Activated CD4-positive, alpha-beta T cell treated with anti-CD3 and anti-CD28 coated beads for 36 hours (primary cell): ENCODE measurements at places on chromosomes 5 and 9. TPM values are rescaled to one million over a fixed set of nuclear protein-coding genes. Genes with fewer than 3 reads are reported as not detected.

- DNase-seq, result no peak
Observed at GRCh38 chr5:1212881-1213280, 11.5 kb downstream of the SLC6A19 start.

GRCh38 chr5:176538989-176539384, 1.8 kb upstream of the RNF44 start:
- DNase-seq, result no peak

GRCh38 chr5:149886692-149887470, 57.7 kb downstream of the PDE6A start:
- no peak for DNase-seq

The PGM5 gene
- total RNA-seq, result not detected

DNA sequence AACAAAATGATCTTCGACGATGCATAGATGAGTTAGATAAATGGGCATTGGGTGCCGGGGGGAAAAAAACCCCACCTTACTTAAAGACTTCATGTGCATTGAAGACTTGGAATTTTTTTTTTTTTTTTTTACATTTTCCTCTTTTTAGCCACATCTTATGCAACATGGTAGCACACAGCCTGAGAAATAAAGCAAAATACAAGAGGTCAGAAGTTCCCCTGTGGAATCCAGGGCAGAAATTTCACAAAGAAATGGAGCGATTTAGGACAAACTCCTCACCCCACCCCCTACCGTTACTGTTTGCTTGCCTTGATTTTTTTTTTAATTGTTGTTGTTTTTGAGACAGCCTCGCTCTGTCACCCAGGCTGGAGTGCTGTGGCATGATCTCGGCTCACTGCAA, 153.2 kb downstream of the GOLPH3 start:
- DNase-seq, result no peak

GRCh38 chr5:148248894-148249293, 10.6 kb downstream of the MARCOL start:
- DNase-seq, result no peak

- no peak for DNase-seq
Observed at GRCh38 chr9:27537027-27537435, 7.4 kb upstream of the MOB3B start.

DNA sequence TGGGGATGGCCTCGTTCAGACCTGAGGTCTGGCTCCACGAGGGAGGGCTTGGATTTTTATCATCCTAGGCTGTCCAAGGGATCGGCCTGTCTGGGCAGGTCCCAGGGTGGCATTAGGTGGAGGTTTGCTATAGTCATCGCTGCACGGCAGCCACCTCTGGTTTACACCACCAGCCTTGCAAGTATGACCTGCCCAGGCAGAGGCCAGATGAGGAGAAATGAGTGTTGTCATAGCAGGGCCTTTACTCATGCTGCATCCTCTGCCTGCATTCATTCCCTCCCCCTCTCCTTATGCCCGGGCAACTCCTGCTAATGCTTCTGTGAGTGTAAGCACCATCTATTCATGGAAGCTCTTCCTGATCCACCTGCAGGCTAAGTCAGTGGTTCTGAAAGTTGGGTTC, 15.3 kb upstream of the NDST1 start:
- no peak for DNase-seq

DNA sequence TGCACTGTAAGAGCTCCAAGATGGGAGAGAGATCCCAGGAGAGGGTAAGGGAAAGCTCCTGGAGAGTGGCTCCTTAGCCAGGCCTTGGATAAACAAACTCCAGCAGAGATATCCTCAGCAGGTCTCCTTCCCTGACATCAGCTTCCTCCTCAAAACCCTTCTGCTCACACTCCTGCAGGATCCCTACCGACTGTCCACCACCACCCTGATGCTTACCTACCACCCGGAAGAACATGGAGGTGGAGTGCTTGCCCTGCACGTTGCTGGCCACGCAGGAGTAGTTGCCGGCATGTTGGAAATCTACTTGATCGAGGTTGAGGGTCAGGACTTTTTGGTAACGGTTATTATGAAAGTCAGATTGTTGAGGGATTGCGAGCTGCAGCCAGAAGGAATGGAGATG, 9.3 kb downstream of the CSF1R start:
- DNase-seq, result no peak

- no peak for DNase-seq
Observed at GRCh38 chr5:160657068-160657507, 194.9 kb downstream of the ATP10B start.

- DNase-seq, result no peak
Observed at GRCh38 chr9:91211414-91211813, 150.3 kb downstream of the AUH start.

The ADGRV1 gene
- total RNA-seq, result 0.12 TPM

DNA sequence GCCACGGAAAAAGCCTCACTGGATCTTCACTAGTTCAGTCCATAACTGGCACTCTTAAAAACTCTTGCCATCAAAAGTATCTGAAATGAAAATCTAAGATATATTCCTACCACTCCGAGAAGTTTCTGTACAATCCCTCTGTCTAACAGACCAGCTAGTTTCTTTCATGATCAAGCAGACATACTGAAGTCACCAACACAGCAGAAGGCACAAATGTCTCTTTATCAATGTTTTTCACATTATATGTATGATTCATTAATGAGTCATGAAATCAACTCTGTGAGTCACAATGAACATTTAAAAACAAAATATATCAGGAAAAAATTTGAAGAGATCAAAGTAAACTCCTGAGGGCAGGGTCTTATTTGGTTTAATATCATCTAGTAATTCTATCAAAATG, 50.8 kb downstream of the F2R start:
- DNase-seq, result no peak
